ENCODE measurements at places on chromosomes 13 and 19.

DNA sequence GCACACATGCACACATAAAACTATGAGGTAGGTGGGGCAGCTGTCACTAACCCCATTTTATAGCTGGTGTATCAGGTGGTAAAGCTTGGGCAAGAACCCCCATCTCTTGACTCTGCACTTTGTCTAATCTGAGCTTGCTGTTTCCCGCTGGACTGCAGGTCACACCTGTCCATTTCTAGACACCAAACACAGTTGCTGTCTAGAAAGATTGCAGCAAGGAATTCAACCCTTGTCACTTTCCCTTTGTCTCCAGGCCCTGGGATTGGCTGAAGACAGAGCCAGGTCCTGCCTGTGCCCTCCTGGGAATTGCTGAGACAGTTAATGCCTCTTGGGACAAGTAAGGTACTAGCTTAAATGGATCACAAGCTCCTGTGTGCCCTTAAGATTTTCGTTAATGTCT is 83.8 kb downstream of the RNASEH2B start:
- DNase-seq, result no peak

DNA sequence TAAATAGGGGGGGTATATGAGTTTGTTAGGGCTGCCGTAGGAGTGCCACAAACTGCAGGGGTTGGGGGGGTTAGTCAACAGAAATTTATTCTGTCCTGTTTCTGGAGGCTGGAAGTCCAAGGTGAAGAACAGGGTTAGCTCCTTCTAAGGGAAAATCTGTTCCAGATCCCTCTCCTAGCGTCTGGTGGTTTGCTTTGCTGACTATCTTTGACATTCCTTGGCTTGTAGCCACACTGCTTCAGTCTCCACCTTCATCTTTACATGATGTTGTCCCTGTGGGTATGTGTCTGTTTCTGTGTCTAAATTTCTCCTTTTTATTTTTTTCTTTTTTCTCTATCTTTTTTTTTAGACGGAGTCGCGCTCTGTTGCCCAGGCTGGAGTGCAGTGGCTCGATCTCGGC is 8.1 kb upstream of the ICAM1 start:
- DNase-seq, result no peak

DNA sequence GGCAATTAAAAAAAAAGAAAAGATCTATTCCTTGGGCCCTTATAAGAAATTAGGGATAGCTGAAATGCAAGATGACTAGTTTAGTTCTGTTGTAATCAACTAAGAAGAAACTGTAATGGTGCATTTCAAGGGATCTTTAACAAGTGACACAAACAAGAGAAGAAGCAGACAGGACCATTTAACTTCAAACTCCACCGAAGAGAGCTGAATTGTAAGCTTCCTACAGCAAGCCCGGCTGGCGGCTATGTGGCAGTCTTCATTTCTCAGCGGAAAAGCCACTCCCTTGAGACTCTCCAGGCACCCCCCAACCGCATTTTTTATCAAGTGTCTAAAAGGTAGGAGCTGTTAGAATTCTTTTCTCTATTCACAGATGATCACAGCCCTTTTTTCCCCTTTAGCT is 305.2 kb upstream of the ZNF507 start:
- no peak for DNase-seq

- no peak for DNase-seq
Observed at GRCh38 chr19:10713317-10713716, 4.6 kb upstream of the DNM2 start.

DNA sequence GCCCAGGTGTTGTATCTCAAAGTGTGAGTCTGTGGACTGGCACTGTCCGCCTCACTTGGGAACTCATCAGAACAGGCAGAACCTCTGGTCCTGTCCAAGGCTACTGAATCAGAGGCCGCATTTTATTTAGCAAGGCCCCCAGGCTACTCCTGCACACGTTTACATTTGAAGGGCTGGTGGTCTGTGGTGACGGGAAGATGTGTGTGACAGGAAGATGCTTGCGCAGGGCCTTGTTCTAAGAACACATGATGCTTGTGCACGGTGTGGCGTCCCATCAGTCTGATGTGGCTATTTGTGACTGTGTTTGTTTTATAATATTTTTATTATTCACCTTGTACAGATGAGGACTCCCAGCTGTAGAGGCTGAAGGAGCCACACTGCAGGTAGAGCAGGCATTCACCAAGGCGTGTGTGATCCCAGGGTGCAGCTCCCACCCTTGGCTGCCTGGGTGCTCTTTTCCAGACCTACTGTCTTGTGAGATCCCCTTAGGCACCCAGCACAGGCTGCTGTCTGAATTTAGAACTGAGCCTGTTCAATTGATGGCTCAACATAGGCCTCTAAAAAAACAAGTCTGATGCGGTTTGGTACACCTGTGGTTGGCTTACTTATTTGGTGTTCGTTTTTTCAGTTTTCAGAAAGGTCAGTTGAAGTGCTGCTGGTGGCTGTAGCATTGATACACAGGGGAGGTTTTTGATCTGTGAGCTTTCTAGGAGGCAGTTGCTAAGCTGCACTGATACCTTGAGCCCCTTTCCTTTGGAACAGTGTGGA is 3.1 kb downstream of the SLC25A15 start:
- DNase-seq, result no peak

- DNase-seq, result no peak
Observed at GRCh38 chr19:7505682-7506384, 10.1 kb upstream of the ZNF358 start.

DNA sequence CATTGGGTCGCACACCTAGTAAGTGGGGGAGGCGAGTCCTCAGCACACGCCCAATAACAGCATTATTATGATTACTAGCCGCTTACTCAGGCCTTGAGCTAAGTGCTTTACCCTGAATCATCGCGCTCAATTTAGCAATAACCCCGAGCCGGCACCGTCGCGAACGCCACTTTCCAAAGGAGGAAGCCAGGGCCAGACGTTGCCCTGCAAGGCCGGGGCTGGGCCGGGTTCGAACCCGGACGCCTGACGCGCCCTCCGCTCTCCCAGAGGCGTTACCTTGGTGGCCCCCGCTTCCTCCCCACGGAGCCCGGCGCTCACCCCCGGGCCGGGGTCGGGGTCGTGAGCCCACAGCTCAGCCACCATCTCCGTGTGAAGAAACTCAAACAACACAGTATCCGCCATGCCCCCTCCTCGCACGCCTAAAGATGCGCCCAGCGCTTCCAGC is at the start of gene TRAPPC6A:
Gene TRAPPC6A, minus strand, starts transcription at position 421 of the 445 bp plus-strand sequence. Its CDS starts 19 bp downstream, at position 402.
- DNase-seq, result no peak

DNA sequence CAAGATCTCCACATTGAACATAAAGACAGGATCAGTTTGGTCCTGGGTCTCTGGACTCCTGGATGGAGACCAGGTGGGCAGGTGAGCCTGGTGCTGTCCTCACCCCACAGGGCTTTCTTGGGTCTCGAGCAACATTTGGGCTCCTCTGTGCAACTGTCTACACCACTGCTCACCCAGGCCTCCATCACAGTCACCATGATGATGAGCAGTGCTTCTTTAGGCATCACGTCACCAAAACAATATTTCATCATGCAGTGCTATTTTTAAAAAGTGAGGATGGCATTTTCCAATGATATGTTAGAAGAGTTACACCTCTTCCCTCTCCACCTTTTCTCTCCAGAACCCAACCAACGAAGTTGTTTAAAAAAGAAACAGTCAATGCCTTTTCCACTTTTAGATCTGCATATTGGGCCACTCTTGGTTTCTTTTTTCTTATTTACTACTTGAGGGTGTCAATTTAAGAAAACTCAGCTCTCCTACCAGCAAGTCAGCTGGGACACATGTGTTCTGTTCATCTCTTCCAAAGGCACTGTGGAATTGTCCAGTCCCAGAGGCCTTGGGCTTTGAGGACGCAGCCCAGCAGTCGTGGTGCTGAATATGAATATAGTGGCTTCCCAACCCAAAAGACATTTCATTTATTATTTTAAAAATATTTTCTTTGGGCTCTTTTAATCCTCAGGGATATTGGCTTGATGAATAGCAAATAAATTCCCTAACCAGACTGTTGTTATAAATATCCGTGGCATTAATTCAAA is 405.7 kb downstream of the KCNRG start:
- no peak for DNase-seq

DNA sequence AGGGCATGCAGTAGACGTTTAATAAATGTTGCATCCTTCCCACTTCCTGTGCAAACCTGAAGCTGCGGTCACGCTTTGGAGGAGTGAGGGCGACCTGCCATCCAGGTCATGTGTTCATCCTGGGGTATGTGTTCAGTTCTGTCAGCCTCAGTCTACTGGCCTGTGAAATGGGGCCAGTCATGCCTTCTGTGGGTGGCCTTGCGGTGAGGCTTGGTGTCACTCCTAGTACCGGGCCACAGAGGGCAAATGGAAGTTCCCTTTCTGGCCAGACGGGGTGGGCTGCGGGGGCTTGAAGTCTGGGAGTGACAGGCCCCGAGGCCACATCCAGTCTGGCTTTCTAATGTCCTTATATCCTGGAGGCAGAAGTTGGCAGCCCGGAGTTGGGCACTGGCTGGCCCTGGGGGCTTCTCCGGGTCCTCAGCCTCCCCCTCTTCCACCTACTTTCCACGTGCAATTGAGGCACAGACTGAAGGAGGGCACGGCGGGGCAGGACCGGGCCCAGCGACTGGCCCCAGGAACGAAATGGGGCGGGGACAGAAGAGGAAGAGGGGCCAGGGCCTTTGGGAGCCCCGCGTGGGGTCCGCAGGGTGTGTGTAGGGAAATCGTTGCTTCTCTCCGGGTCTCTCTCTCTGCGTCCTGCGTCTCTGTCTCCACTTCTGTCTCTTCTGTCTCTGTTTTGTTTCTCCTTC is 11.1 kb downstream of the PDE4A start:
- no peak for DNase-seq

- DNase-seq, result no peak
Observed at GRCh38 chr19:1942934-1943555, 2.1 kb downstream of the CSNK1G2 start.

DNA sequence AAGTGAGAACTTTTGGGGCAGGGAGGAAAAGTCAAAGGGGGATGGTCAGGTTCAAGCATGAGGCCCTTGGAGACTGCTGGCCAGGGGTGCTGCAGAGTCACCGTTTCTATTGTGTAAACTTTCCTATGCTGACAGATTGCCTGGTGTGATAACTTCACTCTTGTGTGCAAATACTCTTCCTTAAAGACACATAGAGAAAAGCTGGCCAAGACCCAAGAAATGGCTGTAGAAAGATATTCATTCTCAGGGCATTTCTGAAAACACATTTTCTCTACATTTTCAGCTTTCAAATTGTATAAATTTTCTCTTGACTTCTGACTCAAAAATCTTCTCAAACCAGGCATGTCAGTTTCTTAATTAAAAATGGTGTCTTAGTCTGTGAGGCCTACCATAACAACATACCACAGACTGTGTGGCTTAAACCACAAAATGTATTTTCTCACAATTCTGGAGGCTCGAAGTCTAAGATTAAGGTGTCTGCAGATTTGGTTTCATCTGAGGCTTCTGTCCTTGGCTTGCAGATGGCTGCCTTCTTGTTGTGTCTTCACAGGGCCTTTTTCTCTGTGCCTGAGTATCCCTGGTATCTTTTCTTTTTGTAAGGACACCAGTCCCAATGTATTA is 304.5 kb downstream of the KCNRG start:
- no peak for DNase-seq

GRCh38 chr13:34478376-34478775 is 463.7 kb upstream of the NBEA start:
- no peak for DNase-seq

GRCh38 chr13:44396701-44397580 is 23.3 kb downstream of the SERP2 start:
- no peak for DNase-seq

DNA sequence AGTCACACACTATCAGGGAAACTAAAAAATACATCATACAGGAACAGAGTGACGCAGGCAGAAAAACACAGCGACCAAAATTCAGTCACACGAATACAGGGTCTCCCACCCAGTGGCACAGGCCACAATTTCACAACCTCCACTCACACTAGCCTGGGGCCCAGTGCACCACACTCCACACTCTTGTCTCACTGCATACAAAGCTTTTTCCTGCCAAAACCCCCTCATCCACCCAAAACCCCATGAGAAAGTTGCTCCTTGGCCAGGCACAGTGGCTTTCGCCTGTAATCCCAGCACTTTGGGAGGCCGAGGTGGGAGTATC is 1.2 kb downstream of the S1PR5 start:
- no peak for DNase-seq

DNA sequence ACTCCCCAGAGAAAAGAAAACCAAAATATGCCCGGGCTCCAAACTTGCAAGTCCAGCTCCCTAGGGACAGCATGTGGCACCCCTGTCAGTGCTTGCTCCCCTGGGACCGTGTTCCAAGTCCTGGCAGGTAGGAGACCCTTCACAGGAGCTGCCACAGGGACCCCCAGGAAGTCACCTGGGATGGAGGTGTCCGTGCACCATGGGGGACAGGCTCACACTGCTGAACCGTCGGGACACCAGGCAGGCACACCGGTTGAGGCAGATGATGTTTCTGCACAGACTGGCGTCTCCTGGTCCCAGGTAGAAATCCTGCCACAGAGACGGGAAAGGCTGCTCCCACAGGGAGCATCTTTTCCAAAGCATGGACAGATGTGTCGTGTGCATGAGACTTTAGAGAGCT is 11.7 kb upstream of the PROZ start:
- DNase-seq, result no peak

DNA sequence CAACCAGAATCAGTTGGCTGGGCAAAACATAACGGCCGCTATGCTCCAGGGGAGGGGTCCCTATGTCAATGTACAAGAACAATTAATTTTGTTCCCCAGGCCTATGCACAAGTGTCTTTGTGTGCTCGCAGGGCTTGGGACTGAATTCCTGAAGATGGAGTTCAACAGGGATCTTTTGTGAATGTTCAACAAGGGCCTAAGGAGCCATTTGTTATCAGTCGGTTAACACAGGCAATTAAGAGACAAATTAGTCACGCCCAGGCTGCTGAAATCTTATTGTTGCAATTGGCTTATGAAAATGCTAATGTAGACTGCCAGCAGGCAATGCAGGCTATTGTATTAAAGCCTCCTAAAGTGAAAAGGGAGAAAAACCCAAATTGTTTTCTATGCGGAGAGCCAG is 117.5 kb downstream of the ZNF429 start:
- DNase-seq, result no peak

DNA sequence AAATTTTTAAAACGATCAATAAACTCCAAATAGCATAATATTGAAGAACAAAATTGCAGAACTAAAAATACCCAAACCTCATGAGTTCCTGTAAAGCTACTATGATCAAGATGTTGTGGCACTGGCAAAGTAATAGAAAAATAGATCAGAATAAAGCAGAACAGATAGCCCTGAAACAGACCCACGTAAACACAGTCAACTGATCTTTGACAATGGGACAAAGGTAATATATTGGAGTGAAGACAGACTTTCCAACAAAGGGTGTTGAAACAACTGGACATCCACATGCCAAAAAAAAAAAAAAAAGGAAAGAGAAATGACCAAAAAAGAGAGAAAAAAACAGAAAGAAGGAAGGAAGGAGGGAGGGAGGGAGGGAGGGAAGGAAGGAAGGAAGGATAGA is 138.7 kb downstream of the IRS2 start:
- no peak for DNase-seq

All from frontal cortex (tissue), 4 donors.